ENCODE measurements at places on chromosomes 4 and X.

GRCh38 chr4:110474481-110474880 lies 1.5 kb upstream of the ENPEP start:
- no peak for DNase-seq

- no peak for DNase-seq
Observed at GRCh38 chrX:134880866-134881265, 109.9 kb upstream of the SMIM10 start.

- no peak for DNase-seq
Observed at GRCh38 chrX:23935106-23935505, 27.3 kb downstream of the CXorf58 start.

GRCh38 chr4:8307714-8308113 lies 38.2 kb downstream of the HTRA3 start:
- DNase-seq: no peak

DNA sequence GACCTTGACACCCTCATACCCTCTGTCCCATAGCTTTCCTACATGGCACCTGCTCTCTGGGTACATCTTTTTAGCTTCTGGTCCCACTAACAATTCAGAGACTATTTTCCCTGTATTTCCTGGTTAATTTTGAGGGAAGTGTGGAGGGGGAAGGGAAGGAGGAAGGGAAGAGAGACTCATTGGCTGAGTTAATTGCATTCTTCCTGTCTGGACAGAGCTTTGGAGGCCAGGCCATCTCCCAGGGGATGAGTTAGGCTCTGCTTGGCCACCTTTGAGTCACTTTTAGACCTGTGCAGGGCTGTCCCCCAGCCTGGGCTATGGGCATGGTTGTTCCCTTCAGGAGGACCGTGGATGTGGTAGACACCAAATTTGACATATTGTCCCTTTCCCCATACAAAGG lies 167.9 kb upstream of the PGRMC2 start:
- no peak for DNase-seq

DNA sequence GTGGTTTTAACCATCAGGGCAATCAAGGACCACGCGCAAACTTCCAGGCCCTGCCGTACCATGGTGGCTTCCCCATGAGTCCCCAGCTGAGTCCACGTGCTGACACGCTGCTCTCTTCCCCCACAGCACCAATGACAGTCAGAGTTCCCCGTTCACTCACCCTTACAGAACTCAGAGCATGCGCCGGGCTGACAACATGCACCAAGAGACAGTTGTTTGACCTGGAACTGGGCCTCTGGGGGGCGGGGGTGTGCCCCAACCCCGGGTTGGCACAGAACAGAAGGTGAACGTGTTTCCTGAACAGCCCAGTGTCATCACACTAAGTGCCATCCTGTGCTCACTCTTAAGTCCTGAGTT lies 29.4 kb downstream of the IRF2 start:
- DNase-seq: no peak

DNA sequence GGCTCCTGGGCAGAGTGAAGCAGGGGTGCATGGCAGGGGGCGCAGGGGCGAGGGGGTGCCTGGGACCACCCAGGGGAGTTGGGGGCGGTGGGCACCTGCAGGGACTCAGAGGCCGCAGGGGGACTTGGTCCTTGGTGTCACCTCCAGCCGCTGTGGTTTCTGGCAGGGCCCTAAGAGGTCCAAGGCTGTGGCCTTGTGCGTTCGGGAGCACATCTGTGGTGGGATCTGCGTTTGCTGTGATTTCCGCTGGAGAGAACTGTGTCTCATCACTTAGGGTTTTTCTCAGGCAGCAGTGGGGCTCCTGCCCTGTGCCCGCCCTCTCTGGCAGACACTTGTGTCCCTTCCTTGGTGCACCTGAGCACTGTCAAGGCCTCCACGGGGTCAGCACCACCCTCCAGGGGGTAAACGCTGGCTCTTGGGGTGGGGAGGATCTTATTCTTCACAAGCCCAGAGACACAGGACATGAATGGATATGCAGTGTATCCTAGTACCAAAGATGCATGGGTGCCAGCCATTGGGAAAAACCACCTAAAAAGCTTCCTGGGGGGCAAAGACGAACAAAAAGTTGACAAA lies 66.5 kb downstream of the ACOX3 start:
- DNase-seq: no peak

- DNase-seq: no peak
Observed at GRCh38 chr4:140163029-140163810, 9.2 kb upstream of the MAML3 start.

- no peak for DNase-seq
Observed at GRCh38 chrX:155056471-155056870, 14.5 kb downstream of the CMC4 start.

DNA sequence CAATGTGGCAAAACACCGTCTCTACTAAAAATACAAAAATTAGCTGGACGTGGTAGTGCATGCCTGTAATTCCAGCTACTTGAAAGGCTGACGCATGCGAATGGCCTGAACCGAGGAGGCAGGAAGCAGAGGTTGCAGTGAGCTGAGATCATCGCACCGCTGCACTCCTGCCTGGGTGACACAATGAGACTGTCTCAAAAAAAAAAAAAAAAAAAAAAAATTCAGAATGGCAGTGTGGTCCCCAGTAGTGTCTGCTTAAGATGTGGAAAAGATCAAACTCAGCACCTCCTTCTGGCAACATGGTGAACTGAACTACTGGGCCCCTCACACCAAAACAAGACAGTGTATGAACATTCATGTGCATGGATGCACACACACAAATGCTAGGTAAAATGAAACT lies 32.2 kb downstream of the SMS start:
- no peak for DNase-seq

GRCh38 chr4:84737656-84738055 lies 154.7 kb downstream of the CDS1 start:
- DNase-seq: no peak

DNA sequence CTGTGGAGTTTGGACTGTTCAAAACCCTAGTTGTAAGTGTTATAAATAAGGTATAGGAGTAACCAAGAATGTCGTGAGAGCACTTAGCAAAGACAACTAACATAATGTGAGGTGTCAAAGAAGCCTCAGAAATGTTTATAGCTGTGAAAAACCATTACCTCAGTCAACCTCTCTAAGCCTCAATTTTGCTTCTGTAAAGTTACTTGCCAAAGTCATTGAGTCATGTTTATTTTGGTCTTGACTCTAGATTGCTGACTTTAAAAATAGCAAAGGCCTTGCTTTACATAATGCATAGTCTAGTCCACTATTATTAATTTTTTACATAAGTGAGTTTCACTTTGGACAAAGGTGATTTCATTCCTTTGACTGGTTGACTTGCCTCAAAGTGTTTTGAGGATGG lies 257.6 kb upstream of the CXXC4 start:
- DNase-seq: no peak

DNA sequence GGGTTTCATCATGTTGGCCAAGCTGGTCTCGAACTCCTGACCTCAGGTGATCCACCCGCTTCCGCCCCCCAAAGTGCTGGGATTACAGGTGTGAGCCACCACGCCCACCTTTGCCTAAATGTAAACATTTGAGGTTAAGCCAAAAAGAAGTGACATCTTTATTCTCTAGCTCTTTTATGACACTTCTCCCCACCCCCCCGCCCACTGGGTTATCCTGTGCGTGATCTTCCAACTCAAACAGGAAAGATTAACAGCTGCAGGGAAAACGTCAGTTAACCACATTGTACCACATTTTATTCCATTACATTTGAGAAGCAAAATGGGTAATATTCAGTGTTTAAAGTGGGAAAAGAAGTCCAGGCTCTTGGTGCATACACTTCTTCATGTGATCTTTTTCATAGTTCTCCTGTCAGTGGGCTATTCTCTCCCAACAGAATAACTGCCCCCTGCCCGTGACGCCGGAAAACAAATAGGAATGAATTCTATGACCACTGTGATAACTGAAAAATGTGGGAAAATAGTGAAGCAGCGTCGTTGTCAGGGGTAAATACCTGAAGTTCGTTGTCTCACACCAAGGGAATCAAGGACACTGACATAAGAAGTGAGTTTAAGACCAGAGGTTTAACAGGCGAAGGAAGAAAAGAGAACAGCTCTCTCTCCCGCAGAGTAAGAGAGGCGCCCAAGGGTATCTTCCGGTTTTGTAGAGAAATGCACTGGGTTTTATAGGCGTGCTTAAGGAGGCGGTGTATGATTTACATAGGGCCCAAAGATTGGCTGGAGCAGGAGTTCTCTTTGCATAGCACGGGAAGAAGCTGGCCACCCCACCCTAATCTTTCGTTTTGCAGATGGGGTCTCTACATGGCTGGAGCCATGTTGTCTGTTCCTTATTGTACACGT lies 9.7 kb upstream of the SRD5A3 start:
- DNase-seq: no peak

DNA sequence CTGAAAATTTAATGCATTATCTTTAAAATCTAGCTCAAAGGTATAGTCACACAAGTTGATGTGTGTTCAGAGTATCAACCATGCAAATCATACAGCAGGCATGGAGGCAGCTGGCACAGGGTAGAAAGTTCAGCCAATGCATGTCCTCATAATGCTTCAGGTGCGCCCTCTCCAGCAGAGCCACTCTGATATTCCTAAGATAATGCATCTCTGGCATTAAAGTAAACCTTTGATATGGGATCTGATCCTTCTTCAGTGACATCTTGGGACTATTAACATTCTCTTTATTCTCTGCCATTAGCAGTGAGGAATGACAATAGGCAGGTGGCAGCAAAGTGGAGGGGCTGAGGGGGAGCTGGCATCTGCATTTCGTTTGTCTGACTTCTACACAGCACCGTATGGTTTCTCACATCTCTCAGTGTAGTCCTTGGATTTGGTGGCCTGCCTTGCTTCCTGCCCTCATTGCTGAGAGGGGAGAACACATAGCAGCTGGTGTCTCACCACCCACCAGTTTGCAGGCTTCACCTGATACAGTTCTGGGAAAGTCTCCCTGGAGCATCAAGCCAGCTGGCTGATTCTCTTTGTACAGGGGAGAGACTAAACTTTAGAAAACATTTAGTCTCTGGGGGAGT lies 168.7 kb upstream of the TBC1D9 start:
- no peak for DNase-seq

GRCh38 chrX:37812110-37812509 lies 32.3 kb downstream of the CYBB start:
- no peak for DNase-seq

GRCh38 chr4:74428276-74428675 lies 16.7 kb upstream of the AREG start:
- no peak for DNase-seq

DNA sequence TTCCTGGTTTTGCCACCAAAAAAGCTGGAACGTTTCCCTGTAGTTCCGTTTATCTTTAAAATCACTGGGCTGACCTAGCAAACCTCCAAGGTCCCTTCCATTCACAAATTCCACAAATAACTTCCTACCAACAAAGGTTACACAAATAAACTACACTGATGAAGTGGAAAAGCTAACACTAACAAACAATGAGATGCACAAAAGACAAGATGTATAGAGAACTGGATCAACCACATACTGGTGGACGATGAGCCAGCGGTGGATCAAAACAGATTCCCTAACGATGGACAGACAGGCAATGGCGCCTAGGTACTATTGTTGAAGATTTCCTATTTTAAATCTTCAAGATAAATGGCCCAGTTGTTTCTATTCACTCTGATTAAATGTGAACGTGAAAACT lies 15.5 kb downstream of the AFAP1 start:
- no peak for DNase-seq

DNA sequence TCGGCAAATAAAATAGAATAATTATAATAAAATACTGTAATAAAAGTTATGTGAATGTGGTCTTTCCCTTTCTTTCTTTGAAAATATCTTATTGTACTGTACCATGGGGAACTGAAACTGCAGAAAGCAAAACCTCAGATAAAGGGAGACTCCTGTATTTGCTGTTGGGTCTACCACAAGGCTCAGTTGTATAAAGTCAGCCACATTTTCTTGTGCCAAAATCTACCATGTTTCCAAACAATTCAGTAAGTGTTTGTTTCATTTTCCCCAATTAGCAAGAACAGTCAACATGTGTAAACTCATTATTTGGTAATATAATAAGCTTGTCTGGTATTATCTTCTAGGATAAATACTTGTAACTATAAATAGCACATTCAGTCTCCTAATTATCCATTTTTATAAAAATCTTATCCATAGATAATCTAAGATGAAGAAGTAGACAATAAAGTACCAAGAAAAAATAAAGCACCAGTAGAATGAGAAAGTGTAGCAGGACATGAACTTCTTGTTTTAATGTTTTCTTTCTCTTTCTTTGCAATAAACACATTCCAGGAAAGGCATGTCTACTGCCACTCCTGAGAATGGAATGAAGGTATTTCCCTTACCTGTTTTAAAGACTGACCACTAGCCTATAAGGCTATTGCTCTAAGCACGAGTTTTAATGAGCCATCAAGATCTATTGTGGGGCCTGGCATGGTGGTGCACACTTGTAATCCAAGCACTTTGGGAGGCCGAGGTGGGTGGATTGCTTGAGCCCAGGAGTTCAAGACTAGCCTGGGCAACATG lies 15.0 kb upstream of the OTUD4 start:
- DNase-seq: no peak

DNA sequence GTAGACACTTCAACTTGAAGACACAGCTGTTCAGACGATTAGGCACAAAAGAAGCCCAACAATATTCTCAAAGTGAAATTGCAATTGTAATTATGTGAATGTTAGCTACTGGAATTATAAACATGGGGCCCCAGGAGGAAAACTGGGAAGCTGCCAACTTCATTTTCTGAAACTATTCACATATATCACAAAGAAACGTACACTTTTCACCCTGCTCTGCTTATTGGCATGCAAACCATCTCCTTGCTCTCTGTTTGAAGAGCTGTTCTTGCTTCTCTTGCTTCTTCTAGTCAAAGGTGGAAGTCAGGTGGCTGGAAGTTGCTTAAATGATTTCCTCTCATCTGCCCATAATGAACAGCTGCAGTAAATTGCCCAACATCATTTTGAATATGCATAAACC lies 320.1 kb downstream of the CFAP299 start:
- DNase-seq: no peak

DNA sequence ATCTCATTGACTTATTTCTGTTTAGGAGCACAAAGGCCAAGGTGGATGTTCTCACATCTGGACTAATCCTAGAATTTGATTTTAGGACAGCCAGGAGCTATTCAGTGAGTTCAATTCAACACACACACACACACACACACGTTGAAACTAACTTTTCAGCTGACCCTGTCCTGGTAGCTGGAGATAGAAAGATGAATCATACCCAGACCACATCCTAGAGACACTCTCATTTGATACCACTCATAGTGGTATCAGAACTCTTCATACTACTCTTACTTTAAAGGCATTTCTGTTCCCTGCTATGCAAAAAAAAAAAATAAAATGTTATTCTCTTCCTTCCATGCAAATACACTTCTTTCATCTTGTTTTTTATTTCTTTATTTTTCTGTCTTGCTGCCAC lies 36.7 kb downstream of the KLF8 start:
- no peak for DNase-seq

GRCh38 chr4:63218856-63219255 lies 1190.4 kb downstream of the TECRL start:
- no peak for DNase-seq

DNA sequence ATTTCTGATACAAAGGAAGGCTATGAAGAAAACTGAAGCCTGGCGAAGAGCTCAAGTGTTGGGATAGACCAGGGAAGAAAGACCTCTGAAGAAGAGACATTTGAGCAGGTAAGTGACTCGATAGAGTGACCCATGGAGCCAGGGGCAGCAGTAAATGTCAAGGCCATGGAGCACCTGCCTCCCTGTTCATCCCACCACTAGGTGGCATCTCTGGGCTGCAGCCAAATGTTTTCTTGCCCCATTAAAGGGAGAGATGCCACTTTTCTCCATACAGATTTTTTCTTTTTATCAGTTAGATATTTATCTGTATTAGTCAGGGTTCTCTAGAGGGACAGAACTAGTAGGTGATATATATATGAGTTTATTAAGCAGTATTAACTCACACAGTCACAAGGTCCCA lies 4.9 kb upstream of the ZNF81 start:
- no peak for DNase-seq

Data from cortex of kidney (tissue), 1 donor.